ENCODE measurements at places on chromosomes 5 and 9. TPM values are rescaled to one million over a fixed set of nuclear protein-coding genes. Genes with fewer than 3 reads are reported as not detected.

DNA sequence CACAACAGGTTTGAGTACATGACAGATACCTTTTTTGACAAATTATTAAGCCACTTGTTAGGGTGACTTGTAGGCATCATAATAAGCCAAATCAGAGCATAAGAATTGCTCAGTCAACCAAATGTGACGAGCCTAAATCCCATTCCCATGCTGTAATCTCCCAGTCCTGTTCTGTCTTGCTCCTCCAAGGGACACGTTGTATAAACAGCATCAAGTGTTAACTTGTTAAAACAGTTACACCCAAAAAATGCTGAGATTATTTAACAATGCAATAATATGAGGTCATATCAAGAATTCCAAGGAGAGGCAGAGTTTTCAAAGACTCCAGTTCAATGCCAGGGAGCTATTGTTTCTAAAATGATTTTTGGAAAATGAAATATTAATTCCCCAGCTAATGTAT lies 76.2 kb downstream of the SH3TC2 start:
- peak; percentile 36 for DNase-seq

- DNase-seq: peak; percentile 82
Observed at GRCh38 chr5:63963080-63963735, 963 bp upstream of the HTR1A start.

GRCh38 chr5:3123763-3124157 lies 372.3 kb upstream of the IRX2 start:
- no peak for DNase-seq

DNA sequence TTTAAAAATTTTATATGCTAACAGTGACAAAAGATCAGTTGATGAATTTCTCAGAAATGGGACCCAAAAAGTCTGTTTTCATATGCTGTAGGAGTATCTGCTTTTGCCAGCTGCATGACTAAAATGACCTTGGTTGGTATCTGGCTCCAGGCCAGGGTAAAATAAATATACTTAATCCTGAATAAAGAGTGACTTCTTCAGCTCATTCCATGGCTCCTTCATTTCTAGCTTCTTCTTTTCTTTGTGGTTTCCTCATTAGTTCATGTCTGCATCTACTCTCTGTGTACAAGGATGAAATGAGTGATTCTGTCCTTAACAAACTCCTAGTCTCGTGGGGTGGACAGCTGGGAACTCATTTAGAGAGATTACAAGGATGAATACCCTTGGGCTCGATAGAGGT lies 36.0 kb downstream of the RCL1 start:
- DNase-seq: no peak

- no peak for DNase-seq
Observed at GRCh38 chr5:147168578-147169327, 66.1 kb upstream of the STK32A start.

DNA sequence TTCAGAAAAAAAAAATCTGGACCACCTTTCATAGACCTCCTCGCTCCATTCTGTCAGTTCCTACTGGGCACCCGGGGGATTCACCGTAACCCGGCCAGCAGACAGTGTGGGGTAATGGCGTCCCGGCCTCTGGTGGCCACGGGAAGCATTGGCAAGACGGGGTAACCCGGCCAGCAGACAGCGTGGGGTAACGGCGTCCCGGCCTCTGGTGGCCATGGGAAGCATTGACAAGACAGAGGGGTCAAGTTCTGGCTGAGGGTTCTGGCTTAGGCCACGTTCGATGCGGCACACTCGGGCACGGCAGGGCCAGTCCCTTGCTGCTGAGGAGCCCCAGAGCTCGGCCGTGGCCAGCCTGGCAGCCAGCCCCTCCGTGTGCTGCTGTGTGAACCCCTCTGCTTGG lies 116.2 kb upstream of the RAPGEF1 start:
- DNase-seq: no peak

The TXNDC8 gene
- total RNA-seq: not detected

The OR13D1 gene
- total RNA-seq: not detected

The MAN2A1 gene
- 38.6 TPM for total RNA-seq

The HTR4 gene
- total RNA-seq: not detected

All from muscle of leg (tissue), 16 donors.